ENCODE measurements at places on chromosomes 7 and 10. TPM values are rescaled to one million over a fixed set of nuclear protein-coding genes. Genes with fewer than 3 reads are reported as not detected.

- no peak for DNase-seq
These were observed 17.0 kb downstream of the AGK start for GRCh38 chr7:141568227-141568626.

GRCh38 chr10:16965740-16966447 is 148.7 kb upstream of the RSU1 start:
- DNase-seq = no peak

- no peak for DNase-seq
These were observed 96.6 kb downstream of the ANKRD30A start for GRCh38 chr10:37222046-37222445.

Gene EPHB6
- polyA plus RNA-seq = 4.2 TPM

All from forelimb muscle (tissue), 1 donor.